Heart right ventricle (tissue), 16 donors: ENCODE measurements at places on chromosomes 4 and X. TPM values are rescaled to one million over a fixed set of nuclear protein-coding genes. Genes with fewer than 3 reads are reported as not detected.

LRP2BP gene
- total RNA-seq, result 2.0 TPM

ARMCX6 gene
- 36.1 TPM for total RNA-seq

HSFX1 gene
- total RNA-seq, result 3.3 TPM

TMSB15C gene
- total RNA-seq, result 0.32 TPM

NEXMIF gene
- total RNA-seq, result 0.15 TPM

TXK gene
- total RNA-seq, result 0.77 TPM

CCNG2 gene
- total RNA-seq, result 9.8 TPM

CHIC1 gene
- total RNA-seq, result 11.7 TPM

FRYL gene
- 42.4 TPM for total RNA-seq

TENM3 gene
- 4.5 TPM for total RNA-seq

GLUD2 gene
- 0.72 TPM for total RNA-seq

RHOXF1 gene
- not detected for total RNA-seq

CLNK gene
- total RNA-seq, result 0.62 TPM

USP27X gene
- 2.1 TPM for total RNA-seq

CT47B1 gene
- not detected for total RNA-seq

CYLC1 gene
- not detected for total RNA-seq

SYTL5 gene
- 0.45 TPM for total RNA-seq

GCNA gene
- 1.6 TPM for total RNA-seq

TMEM31 gene
- not detected for total RNA-seq

ASMT gene
- not detected for total RNA-seq

ACSL1 gene
- total RNA-seq, result 181 TPM

ATP8A1 gene
- total RNA-seq, result 18.9 TPM

UGT2A2 gene
- not detected for total RNA-seq

VEGFD gene
- 4.5 TPM for total RNA-seq

NXF2B gene
- total RNA-seq, result not detected

CCDC160 gene
- total RNA-seq, result not detected

GPC4 gene
- 6.1 TPM for total RNA-seq

EMCN gene
- 41.3 TPM for total RNA-seq

CT45A2 gene
- total RNA-seq, result not detected

SHOX gene
- not detected for total RNA-seq

NPNT gene
- total RNA-seq, result 4.8 TPM

WWC2 gene
- total RNA-seq, result 37.4 TPM

INTU gene
- total RNA-seq, result 6.9 TPM

CT45A10 gene
- total RNA-seq, result not detected

CDX4 gene
- total RNA-seq, result not detected

ARHGAP24 gene
- 13.7 TPM for total RNA-seq

NDNF gene
- total RNA-seq, result 4.1 TPM

TRPC5OS gene
- not detected for total RNA-seq

RNF175 gene
- total RNA-seq, result 0.77 TPM

POLN gene
- 1.9 TPM for total RNA-seq

COX7B gene
- total RNA-seq, result 1,345 TPM

ELF4 gene
- total RNA-seq, result 3.0 TPM

HPGDS gene
- total RNA-seq, result 1.3 TPM

SHROOM4 gene
- 12.8 TPM for total RNA-seq

PPEF1 gene
- not detected for total RNA-seq

LINC00632 gene
- total RNA-seq, result 119 TPM

GPR119 gene
- total RNA-seq, result not detected

ADGRG4 gene
- total RNA-seq, result not detected

MFAP3L gene
- 5.8 TPM for total RNA-seq

UGT2B11 gene
- not detected for total RNA-seq
